ENCODE measurements at places on chromosomes 7 and 10.

GRCh38 chr10:17316488-17317170 is 88.6 kb downstream of the VIM start:
- DNase-seq: no peak

GRCh38 chr10:106158241-106158640 is 1006.3 kb downstream of the SORCS1 start:
- no peak for DNase-seq

DNA sequence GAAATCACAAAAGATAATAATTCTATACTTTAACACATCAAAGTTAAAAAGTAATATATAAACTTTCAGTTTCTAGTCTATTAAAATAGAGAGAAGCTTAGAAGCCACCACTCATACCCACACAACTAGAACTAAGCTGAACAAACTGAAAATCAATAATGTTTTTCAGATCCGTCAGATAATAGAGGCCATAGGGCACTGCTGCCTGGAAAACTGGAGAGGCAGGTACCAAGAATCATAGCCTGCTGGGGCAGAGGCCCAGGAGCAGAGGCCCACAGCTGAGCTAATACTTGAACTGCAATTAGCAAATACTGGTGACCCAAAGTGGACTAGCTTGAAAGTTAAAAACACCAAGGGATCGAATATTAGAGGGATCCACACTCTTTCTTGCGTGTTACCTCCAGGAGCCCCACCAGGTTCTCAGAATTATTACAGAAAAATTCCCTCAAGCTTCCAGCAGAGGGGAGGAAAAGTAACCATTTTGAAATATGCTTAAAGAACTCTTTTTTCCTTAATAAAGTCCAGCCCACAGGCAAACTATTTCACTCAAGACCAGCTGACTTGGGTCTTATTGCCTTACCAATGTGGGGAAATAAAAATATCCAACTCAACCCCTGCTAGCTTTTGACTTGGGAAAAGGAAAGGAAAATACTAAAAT is 774.1 kb upstream of the IGFBP3 start:
- DNase-seq: no peak

DNA sequence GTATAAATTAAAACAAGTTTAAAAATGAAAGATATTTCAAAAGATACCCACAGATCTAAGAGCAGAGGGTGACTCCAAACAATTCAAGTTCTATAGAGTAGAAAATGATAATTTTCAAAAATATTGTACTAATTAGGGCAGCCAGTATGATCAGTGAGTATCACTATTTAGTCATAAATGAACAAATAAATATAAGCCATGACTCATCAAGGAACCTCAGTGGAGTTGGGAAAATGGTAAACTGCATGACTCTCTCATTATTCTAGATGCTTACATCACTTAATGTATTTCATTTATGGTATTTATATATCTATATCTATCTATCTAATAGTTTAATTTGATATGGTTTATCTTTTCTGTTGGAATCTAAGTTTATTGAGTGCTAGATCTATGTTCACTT is 94.3 kb downstream of the THSD7A start:
- no peak for DNase-seq

DNA sequence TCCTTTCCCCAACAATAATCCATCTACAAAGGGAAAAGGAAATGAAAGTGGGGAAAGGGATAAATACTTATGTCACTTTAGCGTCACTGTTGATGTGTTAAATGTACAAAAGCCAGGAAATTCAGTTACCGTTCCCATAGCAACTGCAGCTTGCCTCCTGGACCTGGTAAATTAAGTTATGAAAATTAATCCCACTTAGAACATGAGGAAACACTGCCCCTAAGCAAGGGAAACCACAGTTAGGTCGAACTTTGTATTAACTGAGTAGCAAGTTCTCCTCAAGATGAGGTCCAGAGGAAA is 338.2 kb upstream of the AOAH start:
- DNase-seq: no peak

- DNase-seq: no peak
Observed at GRCh38 chr7:87543623-87544022, 57.1 kb downstream of the ABCB1 start.

DNA sequence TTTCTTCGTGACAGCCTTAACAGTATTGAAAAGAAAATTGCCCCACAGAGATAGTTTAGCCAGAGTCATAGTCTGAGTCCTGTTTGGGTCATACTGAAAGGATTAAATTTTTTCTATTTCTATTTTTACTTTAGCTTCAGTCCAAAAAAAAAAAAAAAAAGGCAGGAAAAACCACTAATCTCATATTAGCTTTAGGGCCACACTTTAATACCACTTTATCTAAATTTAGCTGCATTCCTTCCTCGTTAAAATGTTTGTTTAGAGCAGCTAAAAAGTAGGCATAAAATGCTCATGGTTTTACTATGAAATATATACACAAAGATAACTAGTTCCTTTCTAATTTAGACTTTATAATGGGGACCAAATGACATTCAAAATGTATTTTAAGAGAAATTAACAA is 216.5 kb upstream of the TMEM196 start:
- no peak for DNase-seq

GRCh38 chr7:94178230-94178629 is 174.1 kb upstream of the BET1 start:
- no peak for DNase-seq

DNA sequence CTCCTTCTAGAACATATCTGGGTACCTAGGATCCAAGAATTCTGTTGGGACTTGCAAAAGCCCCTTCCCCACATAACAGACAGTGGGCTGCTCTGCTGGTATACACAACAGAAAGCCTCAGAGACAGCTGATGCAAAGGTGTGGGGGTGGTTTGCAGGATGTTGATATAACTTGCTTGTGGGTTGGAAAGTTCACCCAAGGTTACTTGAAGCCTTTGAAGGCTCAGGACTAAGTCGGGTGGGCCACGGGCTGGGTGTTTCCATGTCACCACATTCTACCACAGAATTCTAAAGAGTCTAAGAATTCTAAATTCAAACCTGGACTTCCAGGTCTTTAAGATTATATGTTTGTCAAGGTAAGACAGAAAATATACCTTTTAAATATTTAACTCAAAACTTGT is 7.4 kb upstream of the NRCAM start:
- DNase-seq: no peak

DNA sequence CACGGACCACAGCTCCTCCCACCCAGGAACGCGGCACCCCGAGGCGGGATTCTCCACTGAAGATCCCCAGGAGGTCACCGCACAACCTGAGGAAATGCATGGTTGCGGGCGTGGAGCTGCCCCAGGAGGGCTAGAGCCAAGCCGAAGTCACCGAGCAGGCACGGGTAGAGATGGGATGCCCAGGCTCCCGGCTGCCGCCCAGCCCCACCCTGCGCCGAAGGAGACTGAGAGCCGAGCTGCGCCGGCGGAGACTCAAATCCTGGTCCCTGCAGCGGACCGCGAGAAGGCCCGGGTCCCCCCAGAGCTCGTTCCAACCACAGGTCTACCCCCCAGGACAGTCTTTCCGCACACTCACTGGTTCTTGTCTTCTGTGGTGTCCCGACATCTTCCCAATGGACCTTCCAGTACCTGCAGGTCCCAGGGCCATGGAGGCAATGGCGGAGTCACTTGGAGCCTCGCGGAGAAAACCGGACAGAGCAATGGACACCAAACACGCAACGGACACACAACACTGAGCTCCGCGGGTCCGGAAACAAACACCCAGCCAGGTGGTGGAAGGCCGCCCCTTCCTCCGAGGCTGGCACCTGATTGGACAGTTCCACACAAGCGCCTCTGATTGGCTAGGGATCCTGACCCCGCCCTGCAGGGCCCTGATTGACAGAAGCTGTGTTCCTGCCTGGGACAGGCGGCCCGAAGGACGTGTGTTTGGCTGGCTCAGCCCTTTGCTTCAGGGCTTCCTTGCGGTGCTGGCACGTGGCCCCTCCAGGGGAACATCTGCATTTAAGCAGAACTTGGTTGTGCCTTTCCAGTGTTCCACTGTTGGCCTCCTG is 331.9 kb upstream of the NUPR2 start:
- DNase-seq: peak; percentile 99
